ENCODE measurements at places on chromosomes 5 and 9.

- H3K27me3 ChIP-seq: no peaks in the 10 kb centered on the region
- H3K4me3 ChIP-seq: no peak overlapping the region
- H3K4me1 ChIP-seq: no peaks in the 10 kb centered on the region
- no peaks in the 10 kb centered on the region for H3K36me3 ChIP-seq
These were observed 67.1 kb downstream of the BAAT start for GRCh38 chr9:101317735-101318134.

DNA sequence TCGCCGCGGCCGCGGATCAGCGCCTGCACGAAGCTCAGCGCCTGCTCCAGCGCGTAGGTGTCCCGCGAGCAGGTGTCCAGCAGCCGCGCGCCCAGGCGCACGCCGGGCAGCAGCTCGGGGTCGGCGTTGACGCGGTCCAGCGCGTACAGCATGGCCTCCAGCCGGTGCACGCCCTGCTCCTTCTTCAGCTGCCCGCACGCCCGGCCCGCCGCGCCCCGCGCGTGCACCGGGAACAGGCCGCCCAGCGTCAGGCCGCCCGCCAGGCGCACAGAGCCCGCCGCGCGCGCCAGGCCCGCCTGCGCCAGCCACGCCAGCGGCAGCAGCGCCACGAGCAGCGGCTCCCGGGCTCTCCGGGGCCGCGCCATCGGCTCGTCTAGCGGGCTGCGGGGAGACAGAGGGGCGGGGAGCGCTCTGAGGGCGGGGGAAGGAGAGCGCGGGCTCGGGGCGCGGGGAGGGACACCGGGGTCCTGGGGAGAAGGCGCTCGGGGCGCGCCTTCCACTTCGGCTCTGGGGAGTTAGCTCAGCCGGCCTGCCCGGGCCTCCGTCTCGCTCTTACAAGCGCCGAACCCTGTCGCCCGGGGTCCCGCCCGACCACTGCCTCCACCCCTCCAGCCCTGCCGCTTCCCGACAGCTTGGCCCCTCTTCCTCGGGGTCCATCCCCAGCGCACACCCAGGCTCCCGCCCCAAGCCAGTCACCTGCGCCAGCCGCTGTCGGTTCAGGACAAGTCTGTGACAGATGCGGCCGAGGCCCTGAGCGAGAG, at the start of gene GRM6:
GRM6 (minus strand) TSS at position 741 of the 761 bp plus-strand sequence; CDS start at position 365, 376 bp downstream.
- H3K4me1 ChIP-seq: no peaks in the 10 kb centered on the region
- no peak within 1 kb of the TSS for H3K4me3 ChIP-seq
- H3K27me3 ChIP-seq: peaks cover 53% of the 10 kb centered on the region
- H3K36me3 ChIP-seq: peaks cover 2% of the 10 kb centered on the region
- H3K27ac ChIP-seq: no peak within 1 kb of the TSS

GRCh38 chr9:19193029-19193324, 37.5 kb upstream of the DENND4C start:
- H3K27ac ChIP-seq: no peak overlapping the region
- no peaks in the 10 kb centered on the region for H3K36me3 ChIP-seq
- no peak for DNase-seq

GRCh38 chr5:74390306-74390637, 250.3 kb downstream of the ENC1 start:
- H3K27me3 ChIP-seq: no peaks in the 10 kb centered on the region
- DNase-seq: no peak
- H3K4me3 ChIP-seq: no peak overlapping the region
- no peaks in the 10 kb centered on the region for H3K36me3 ChIP-seq
- no peak overlapping the region for H3K27ac ChIP-seq
